ENCODE measurements at places on chromosomes 7 and 10. TPM values are rescaled to one million over a fixed set of nuclear protein-coding genes. Genes with fewer than 3 reads are reported as not detected.

DNA sequence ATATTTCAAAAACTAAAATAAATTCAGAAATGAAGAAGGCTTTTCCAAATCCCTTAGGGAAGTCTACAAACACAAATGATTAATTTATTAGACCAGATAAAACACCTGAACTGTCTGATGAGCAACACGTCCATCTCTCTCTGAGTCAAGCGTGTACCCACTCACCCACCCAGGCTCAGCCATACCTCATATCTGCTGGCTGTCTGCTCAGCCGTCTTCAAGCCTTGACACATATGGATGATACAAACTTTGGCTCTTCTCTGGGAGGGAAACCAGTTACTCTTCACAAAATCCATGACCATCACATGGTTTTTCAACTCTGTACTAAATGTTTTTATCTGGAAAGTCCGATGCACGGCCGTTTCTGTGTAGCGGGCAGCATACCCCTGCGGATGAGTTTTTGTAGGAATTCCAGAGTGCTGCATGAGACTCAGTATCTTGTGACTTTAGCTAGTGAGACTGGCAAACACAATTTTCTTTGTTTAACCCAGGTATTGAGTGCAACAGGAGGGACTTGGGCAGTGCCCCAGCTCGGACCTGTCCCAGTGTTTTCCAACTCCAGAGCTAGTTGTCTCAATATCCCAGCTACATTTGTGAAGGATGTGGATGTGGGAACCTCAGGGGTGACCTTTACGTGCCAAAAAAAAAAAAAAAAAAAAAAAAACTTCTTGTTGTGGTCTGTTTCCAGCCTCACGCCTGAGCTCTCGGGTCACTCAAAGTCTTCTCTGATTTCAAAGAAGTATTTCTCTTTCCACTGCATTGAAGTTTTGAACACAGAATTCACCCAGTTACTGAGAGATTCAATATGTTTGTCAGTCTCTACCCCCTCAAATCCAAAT is at the start of gene C10orf90:
C10orf90 (minus strand) TSS at position 638 of the 839 bp plus-strand sequence; CDS start at position 425, 213 bp downstream.
- no peak for DNase-seq

DNA sequence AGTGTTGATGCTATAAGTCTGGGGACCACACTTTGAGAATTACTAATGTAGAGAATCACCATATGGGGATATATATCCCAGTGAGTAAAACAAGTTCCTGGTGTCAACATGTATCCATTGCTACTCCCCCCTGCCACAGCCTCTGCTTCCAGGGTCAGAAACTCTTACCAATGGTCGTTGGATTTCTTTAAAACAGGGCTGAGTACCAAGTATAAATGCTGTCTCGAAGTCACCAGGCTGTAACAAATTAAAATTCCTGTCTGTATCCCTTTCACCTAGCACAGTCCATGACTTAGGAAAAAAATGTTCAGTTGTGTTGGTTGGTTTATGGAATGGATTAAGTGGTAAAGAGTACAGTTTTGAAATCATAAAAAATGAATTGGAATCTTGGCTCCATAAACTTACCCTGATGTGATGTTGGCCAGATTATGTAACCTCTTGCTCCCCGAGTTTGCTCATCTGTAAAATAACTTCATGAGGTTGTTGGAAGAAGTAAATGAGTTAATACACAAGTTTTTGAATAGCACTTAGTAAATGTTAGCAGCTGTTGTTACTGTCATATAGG is 364.0 kb upstream of the LRGUK start:
- DNase-seq, result no peak

PIP gene
- not detected for total RNA-seq

- no peak for DNase-seq
These were observed 523.0 kb downstream of the PTPRN2 start for GRCh38 chr7:158064631-158065030.

LRRC18 gene
- total RNA-seq, result not detected

DNA sequence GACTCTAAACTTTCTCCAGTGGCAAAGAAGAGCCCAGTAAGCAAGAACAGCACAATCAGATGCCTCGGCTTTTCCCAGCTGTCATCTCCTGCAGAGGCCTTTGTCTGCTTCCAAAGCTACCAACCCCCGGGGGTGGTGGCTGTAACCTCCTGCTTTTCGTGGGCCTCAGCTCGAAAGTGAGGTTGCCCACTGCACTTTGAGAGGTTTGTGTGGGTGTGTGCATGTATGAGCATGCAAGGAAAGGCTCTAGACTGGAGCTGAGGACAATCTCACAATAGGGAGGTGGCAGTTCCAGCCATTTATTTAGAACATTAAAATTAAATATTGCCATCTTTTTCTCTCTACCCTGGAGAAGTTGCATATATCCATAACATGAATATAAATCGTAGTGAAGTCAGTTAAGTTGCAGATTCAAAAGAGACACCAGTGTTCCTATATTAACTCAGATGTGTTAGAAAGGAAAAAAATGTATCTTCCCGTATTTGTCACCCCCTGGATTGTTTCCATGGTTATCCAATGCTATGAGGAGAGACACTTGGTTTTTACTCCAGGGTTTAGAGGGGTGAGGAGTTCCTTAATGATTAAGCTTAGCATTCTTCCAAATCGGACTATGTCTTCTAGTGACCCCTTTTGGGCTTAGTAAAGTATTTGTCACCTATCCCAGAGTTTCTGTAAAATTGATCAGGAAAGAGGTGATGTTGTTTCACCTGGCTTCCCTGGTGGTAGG is 781.1 kb downstream of the INHBA start:
- DNase-seq, result no peak

DNA sequence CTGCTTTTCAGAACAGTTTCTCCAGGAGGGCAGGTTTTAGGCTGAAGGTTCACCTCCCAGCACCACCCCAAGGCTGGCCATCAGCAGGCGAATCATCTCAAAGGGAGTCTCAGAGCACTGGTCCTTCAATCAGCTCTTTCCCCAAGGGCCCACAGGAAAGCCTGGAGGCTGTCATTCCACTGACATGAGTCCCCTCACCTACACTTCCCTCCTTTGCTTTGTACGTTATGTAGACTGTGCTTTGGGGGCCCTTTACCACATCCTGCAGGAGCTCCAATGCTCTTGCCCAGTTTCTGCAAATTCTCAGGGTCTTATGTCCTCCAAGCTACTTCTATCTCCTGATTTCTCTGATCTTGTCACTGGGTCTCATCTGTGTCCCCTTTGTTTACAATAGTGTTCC is 15.4 kb downstream of the WDFY4 start:
- no peak for DNase-seq

HKDC1 gene
- total RNA-seq, result 0.35 TPM

DNA sequence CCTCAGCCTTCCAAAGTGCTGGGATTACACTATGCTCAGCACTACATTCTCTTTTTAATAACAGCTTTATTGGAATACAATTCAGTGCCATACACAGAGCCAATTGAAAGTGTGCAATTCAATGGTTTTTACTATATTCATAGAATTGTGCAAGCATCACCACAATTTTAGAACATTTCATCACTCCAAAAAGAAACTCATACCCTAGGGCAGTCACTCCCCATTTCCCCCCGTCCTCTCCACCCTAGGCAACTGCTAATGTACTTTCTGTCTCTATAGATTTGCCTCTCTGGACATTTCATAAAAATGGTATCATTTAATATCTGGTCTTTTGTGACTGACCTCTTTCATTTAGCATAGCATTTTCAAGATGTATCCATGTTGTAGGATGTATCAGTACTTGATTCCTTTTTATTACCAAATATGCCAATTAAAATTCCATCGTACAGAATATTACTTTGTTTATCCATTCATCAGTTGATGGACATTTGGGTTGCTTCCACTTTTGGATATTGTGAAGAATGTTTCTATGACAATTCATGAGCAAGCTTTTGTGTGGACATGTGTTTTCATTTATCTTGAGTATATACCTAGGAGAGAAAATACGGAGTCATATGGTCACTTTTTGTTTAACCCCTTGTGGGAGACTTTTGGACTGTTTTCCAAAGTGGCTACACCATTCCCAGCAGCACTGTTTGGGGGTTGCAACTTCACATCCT is 6.3 kb upstream of the XPNPEP1 start:
- no peak for DNase-seq

DNA sequence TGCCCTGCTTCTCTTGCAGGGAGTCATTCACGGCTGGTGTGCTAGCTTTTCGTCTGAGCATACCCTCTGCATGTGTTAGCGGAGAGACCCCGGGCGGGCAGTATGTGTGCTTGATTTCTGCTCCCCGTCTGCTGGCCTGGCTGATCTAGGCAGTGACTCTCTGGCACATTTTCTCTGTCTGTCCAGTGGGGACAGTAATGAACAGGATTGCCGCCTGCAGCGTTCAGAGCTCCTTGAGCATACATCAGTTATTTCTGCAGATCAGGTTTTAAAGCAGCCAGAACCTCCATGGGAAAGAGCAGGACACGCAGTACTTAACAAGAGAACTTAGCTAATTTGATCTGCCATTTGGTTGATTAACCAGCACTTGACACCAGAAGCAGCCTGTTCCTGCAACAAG is 242.5 kb downstream of the CELF2 start:
- no peak for DNase-seq

CFAP46 gene
- total RNA-seq, result 1.2 TPM

DNA sequence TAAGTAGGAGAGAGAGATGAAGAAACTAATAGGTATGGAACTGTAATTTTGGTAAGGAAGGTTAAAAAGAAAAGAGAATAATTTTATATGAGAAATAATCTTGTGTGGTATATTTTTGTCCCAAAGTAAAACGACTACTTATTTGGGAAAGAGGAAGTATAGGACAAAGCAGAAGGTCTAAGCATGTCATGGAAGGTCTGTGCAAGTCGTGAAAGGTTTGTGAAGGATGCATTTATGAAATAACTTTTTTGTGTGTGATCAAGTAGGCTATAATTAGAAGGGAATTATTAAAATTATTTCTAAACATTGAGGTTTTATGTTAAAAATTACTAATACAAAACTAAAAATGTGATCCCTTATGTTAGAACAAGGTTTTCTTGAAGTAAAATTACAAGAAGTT is 63.3 kb downstream of the ZNF783 start:
- DNase-seq, result no peak

ANKRD30A gene
- 0.32 TPM for total RNA-seq

- DNase-seq, result no peak
These were observed 2.1 kb upstream of the ADAM8 start for GRCh38 chr10:133278577-133279265.

- peak; percentile 78 for DNase-seq
These were observed 131.4 kb downstream of the PRPF18 start for GRCh38 chr10:13717936-13718772.

DNA sequence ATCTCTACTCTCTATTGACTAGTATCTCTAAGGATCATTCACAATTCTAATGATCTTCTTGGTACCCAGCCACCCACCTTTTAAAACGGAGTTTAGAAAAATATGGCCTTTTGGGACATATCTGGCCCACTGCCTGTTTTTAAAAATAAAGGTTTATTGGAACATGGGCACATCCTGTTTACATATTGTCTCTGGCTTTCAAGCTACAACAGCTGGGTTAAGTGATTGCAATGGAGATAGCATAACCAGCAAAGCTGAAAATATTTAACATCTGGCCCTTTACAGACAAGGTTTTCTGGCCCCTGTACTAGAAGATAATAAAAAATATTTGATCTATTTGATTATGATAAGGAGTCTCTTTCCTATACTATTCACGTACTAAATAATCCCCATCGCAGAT is 232.4 kb upstream of the RHOBTB1 start:
- no peak for DNase-seq

ACSM6 gene
- not detected for total RNA-seq

DNA sequence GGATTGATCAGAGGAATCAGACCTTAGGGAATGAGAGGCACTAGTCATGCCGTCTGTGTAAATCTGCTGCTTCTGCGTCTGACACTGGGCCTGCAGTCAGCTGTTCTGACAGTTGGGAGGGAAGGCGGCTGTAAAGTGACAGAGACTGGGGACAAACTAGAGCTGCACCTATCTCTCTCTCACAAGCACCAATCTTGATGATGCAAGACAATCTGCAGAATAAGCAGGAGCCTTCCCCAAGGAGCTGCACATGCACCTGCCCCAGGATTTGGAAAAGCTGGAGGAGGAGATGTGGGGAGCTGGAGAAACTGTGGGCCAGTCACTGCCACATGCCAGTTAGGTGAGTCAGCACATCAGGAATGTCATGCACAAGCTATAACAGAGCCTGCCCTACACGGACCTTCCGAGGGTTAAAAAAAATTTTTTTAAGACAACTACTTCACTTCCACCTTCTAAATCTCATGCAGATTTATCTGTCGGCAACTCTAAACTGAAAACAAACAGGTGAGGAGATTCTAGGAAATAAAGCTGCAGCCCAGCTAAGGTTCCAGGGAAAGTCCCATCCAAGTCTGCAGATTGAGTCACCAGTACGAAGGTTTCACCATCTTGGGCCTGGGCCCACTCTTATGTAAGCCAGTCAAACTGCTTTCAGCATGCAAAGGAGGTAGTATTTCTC is 39.2 kb downstream of the ENO4 start:
- peak; percentile 55 for DNase-seq

ELFN1 gene
- 9.5 TPM for total RNA-seq

DNA sequence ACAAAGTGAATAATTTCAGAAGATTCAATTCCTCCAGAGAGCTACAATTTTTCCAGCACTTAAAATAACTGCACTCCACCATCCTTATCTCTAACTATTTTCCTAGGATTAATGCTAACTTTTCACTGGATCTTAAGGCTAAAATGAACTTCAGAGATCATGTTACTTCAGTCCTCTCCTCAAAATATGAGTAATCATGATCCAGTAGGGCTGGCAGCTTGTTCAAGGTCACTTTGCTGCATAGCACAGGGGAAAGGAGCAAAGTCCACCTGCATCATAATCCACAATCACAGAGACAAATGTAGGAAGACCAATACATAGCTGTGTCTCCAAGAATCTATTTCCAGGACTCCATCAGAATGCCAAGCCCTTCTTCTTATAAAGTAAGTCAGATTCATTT is 150.3 kb downstream of the LRRTM3 start:
- DNase-seq, result no peak
